GM23338 (cell line): ENCODE measurements at places on chromosomes 1 and 21. TPM values are rescaled to one million over a fixed set of nuclear protein-coding genes. Genes with fewer than 3 reads are reported as not detected.

Gene TAL1
- polyA plus RNA-seq, result not detected in 2 replicates

Gene SLC16A4
- polyA plus RNA-seq, result 1.5 and 1.6 TPM in 2 replicates

Gene CD247
- polyA plus RNA-seq, result 1.2 and 1.6 TPM in 2 replicates

Gene GSTM4
- polyA plus RNA-seq, result 12.9 and 17.3 TPM in 2 replicates

Gene ZNF687
- 7.7 and 8.2 TPM in 2 replicates for polyA plus RNA-seq

Gene KIF17
- 5.9 and 7.4 TPM in 2 replicates for polyA plus RNA-seq

Gene SRGAP2B
- polyA plus RNA-seq, result 9.8 and 17.4 TPM in 2 replicates

Gene AADACL4
- polyA plus RNA-seq, result not detected in 2 replicates

Gene CTSE
- polyA plus RNA-seq, result not detected in 2 replicates

Gene AMY1B
- polyA plus RNA-seq, result not detected in 2 replicates

Gene LMX1A
- not detected in 2 replicates for polyA plus RNA-seq

- H3K27ac ChIP-seq, result no peak overlapping the region
- no peaks in the 10 kb centered on the region for H3K27me3 ChIP-seq
- H3K4me3 ChIP-seq, result no peak overlapping the region
- H3K36me3 ChIP-seq, result no peaks in the 10 kb centered on the region
- H3K4me1 ChIP-seq, result peaks cover 20% of the 10 kb centered on the region; the same call in 1 of the 2 replicates
Observed at GRCh38 chr1:64956010-64956640, 10.2 kb downstream of the JAK1 start.

DNA sequence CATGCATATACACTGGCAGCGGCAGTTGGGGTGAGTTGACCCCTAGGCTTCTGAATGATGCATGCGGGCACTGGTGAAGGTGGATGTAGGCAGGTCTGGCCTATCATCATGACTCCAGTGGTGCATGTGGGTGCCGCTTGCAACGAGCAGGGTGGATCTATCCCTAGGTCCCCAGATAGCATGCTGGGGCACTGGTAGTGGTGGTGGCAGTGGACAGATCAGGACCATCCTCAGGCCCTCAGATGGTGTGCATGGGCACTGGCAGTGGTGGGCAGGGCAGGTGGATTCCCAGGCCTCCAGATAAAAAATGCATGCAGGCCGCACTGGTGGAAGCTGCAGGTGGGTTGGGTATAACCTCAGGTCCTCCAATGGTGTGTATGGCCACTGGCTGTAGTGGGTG is 52.4 kb downstream of the CATSPERE start:
- no peak overlapping the region for H3K27ac ChIP-seq
- H3K4me1 ChIP-seq, result no peaks in the 10 kb centered on the region
- DNase-seq, result no peak
- no peaks in the 10 kb centered on the region for H3K27me3 ChIP-seq

GRCh38 chr1:157069601-157070000 is 24.1 kb upstream of the ARHGEF11 start:
- H3K4me1 ChIP-seq, result no peaks in the 10 kb centered on the region
- no peak overlapping the region for H3K27ac ChIP-seq
- DNase-seq, result no peak
- H3K27me3 ChIP-seq, result no peaks in the 10 kb centered on the region

DNA sequence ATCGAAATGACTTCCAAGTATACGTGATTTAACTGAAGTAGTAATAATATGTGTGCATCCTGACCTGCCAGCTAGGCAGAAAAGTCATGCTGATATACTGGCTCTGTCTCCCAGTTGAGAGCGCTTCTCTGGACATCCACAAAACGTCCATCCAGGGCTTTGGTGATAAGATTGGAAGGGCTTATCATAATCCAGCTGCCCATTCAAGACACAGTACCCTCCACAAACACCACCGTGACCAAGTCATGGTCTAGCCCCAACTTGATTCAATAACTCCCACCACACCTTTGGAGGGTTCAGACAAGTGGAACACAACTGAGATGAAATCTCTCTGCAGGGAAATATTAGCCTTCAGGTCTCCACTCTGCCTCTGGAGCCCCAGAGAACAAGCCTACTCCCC is 76.2 kb downstream of the CD46 start:
- no peaks in the 10 kb centered on the region for H3K36me3 ChIP-seq
- no peak overlapping the region for H3K4me3 ChIP-seq
- no peak for DNase-seq
- no peak overlapping the region for H3K27ac ChIP-seq
- no peaks in the 10 kb centered on the region for H3K27me3 ChIP-seq

DNA sequence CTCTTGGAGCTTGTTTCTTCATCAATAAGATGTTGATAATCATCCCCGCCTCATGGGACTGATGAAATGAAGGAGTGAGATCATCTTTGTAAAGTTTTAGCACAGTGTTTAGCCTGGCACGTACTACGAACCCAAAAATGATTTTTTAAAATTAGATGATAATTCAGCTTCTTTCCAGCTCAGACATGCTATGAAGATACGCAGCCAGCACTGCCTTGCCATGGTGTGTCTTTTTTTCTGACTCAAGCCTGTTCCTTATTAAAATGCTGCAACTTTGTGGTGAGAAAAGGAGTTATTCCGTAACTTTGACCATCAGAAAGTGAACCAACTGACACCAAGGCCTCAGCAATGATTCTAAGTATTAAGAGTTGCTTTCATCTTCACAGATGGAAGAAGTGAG is 269.0 kb downstream of the LTN1 start:
- no peak for DNase-seq
- no peaks in the 10 kb centered on the region for H3K36me3 ChIP-seq
- H3K4me1 ChIP-seq, result no peaks in the 10 kb centered on the region
- H3K4me3 ChIP-seq, result no peak overlapping the region

- DNase-seq, result no peak
- no peak overlapping the region for H3K4me3 ChIP-seq
- no peaks in the 10 kb centered on the region for H3K27me3 ChIP-seq
- no peak overlapping the region for H3K27ac ChIP-seq
- H3K36me3 ChIP-seq, result no peaks in the 10 kb centered on the region
Observed at GRCh38 chr1:33716976-33717688, 146.7 kb upstream of the HMGB4 start.

DNA sequence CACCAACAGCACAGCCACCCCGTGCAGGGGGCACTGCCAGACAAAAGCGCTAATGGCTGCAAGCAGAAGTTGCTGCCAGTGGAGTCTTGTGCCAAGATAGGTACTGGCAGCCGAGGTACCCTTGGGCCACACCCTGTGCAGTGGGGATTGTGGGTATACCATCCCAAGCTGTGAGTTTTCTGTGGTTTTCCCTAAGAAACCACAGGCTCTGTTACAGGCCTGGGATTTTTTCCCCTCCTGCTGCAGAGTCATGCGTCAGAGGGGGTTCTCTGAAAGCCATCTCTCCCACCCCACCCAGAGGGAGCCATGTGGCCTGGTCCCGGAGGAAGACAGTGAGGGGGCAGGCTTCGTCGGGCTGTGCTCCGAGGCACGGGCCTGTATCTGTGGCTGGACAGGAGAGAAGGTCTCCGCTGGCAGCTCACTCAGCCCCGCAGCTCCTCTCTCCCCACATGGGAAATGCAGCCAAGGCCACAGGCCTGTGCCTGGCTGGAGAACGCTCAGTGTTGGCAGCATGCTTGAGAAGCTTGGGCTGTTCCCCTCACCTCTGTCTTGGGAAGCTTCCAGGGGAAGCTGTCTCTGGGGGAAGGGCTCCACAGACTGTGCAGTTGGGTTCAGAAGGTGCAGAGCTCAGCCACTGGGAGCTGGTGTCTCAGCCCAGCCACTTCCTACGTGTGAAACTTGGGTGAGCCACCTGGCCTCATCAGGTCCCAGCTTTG is 42.5 kb downstream of the NEK2 start:
- no peak overlapping the region for H3K4me3 ChIP-seq
- H3K27ac ChIP-seq, result no peak overlapping the region
- H3K27me3 ChIP-seq, result no peaks in the 10 kb centered on the region
- H3K4me1 ChIP-seq, result no peaks in the 10 kb centered on the region; the same call in 1 of the 2 replicates
- no peaks in the 10 kb centered on the region for H3K36me3 ChIP-seq
- no peak for DNase-seq

GRCh38 chr1:10814976-10815857 is 18.8 kb upstream of the CASZ1 start:
- peaks cover 15% of the 10 kb centered on the region for H3K4me1 ChIP-seq
- peak; percentile 56 for DNase-seq
- H3K36me3 ChIP-seq, result no peaks in the 10 kb centered on the region
- no peak overlapping the region for H3K27ac ChIP-seq
- no peak overlapping the region; the same call in 1 of the 2 replicates for H3K4me3 ChIP-seq
- no peaks in the 10 kb centered on the region for H3K27me3 ChIP-seq

GRCh38 chr21:46264690-46265144 is 20.7 kb downstream of the MCM3AP start:
- H3K4me1 ChIP-seq, result no peaks in the 10 kb centered on the region
- DNase-seq, result peak; percentile 23
- H3K4me3 ChIP-seq, result no peak overlapping the region
- H3K36me3 ChIP-seq, result peaks cover 29% of the 10 kb centered on the region
- H3K27me3 ChIP-seq, result no peaks in the 10 kb centered on the region
- H3K27ac ChIP-seq, result no peak overlapping the region

DNA sequence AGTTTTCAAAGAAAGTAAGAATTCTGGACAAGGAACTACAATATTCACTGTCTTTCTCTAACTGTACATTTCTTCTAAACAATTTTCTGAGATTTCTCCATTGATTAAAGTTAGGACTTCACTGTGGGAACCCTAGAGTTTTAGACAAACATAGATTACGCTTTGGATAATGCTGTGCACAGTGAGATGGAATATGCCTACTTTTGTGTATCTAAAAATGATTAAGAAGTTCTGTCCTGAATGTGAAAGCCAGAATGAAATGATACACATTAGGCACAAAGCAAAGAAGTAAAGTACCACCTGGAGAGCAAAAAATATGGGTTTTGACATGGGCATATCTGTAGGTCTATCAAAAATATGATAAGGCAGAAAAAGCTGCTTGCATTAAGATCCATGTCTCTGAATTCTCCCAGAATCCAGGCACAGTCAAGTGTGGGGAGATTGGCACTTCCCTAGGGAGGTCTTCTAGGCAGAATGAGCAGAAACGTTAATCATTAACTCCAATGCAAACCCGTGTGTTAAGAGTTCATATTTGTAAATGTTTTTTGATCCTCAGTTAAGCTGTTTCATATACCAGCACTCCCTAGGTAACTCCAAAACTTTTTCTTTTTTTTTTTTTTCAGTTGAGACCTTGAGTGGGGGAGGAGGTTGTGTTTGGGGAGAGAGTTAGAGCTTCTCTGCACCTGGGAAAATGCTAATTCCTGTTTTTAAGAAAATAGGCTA is 467.1 kb downstream of the LMO4 start:
- no peak overlapping the region for H3K27ac ChIP-seq
- DNase-seq, result no peak
- no peaks in the 10 kb centered on the region for H3K4me1 ChIP-seq
- H3K4me3 ChIP-seq, result no peak overlapping the region
- H3K27me3 ChIP-seq, result no peaks in the 10 kb centered on the region
- H3K36me3 ChIP-seq, result no peaks in the 10 kb centered on the region

GRCh38 chr1:15328351-15329103 is 81.2 kb upstream of the EFHD2 start:
- DNase-seq, result no peak
- no peaks in the 10 kb centered on the region for H3K36me3 ChIP-seq
- no peak overlapping the region for H3K4me3 ChIP-seq
- peaks cover 17% of the 10 kb centered on the region; the same call in 1 of the 2 replicates for H3K4me1 ChIP-seq
- no peak overlapping the region for H3K27ac ChIP-seq
- no peaks in the 10 kb centered on the region for H3K27me3 ChIP-seq

GRCh38 chr1:115115521-115116161 is 26.3 kb upstream of the TSPAN2 start:
- H3K4me1 ChIP-seq, result peaks cover 16% of the 10 kb centered on the region; the same call in 1 of the 2 replicates
- H3K27me3 ChIP-seq, result no peaks in the 10 kb centered on the region

DNA sequence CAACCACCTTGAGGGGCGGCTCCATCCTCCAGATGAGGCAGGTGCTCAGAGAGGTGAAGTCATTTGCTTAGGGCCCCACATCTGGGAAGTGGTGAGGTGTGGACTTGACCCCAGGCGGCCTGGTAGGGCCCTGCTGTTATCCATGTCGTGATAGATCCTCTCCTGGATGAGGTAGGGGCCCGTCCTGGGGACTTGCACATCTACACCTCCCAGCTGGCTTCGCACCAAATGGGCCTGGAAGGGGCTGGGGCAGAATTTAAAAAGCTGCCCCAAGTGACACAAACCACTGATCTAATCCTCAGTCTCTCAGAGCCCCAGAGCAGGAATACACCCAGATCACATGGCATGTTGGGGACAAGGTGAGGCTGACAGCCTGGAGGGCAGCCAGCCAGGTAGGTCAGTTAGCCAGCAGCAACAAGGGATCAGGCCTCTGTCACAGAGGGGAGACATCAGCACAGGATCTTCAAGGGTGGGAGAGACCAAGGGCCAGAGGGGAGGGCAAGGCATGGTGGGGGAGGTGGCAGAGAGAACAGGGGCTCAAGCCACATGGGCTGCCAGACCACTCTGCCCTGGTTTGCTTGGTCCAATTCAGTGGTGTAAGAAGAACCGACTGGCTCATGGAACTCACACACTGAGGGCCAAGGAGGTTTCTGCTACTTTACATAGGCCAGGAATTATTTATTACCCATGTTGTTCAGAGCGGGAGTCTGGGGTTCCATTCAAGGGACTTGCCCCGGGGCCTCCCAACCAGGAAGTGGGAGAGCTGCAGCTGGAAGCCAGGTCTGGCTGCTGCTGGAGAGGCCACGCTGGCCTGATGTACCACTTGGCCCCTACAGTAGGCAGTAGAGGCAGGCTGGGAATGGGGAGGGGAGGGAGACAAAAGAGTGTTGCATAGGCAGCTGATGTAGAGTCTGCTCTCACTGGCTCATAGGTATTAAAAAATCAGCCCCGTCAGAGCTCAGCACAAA is 12.1 kb downstream of the LRP8 start:
- H3K4me3 ChIP-seq, result no peak overlapping the region
- peak; percentile 45 for DNase-seq
- no peaks in the 10 kb centered on the region for H3K27me3 ChIP-seq
- H3K4me1 ChIP-seq, result no peaks in the 10 kb centered on the region
- H3K36me3 ChIP-seq, result peaks cover 2% of the 10 kb centered on the region; the same call in 1 of the 2 replicates
- no peak overlapping the region for H3K27ac ChIP-seq

- H3K36me3 ChIP-seq, result peaks cover under 1% of the 10 kb centered on the region; the same call in 1 of the 2 replicates
- no peaks in the 10 kb centered on the region for H3K27me3 ChIP-seq
- H3K4me1 ChIP-seq, result peaks cover 27% of the 10 kb centered on the region
- H3K4me3 ChIP-seq, result peak overlapping the region; percentile 87
Observed at GRCh38 chr1:28518745-28519341, 13.0 kb downstream of the RCC1 start.

DNA sequence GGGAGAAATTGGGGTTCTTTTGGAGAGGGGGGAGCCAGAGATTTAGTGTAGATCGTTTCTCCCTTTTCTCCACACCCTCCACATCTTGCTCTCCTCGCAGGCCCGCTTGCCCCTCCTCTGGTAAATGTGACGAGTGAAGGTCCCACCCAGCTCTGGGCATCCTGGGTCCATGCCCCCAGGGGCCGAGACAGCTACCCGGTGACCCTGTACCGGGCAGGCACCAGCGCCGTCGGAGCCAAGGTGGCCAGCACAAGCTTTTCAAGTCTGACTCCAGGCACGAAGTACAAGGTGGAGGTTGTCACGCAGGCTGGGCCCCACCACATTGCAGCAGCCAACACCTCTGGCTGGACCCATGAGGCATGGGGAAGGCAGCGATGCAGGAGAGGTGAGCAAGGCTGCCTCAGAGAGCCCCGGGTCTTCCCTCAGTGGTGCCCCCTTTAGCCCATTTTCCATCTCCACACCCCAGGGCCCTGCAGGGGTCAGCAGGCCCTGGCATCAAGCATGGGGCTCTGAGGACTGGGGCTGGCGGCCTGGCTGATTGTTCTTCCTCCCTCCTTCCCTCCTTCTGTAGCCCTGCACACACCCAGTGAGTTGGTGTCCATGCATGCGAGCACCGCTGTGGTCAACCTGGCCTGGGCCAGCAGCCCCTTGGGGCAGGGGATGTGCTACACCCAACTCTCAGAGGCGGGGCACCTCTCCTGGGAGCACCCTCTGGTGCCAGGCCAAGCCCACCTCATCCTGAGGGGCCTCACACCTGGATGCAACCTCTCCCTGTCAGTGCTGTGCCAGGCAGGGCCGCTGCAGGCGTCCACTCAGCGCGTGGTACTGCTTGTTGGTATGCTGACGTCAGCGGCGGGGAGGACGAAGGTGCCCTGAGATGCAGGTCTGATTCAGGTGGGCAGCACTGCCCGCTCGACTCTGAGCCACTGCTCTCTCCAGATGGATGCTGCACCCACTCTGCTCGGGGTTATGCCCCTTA is 16.4 kb upstream of the LGR6 start:
- H3K27ac ChIP-seq, result no peak overlapping the region
- H3K36me3 ChIP-seq, result no peaks in the 10 kb centered on the region
- no peak overlapping the region for H3K4me3 ChIP-seq
